ENCODE measurements at places on chromosomes 3 and 15.
A peak's percentile ranks its signal among the peaks of the same experiment; 100 is the strongest.

DNA sequence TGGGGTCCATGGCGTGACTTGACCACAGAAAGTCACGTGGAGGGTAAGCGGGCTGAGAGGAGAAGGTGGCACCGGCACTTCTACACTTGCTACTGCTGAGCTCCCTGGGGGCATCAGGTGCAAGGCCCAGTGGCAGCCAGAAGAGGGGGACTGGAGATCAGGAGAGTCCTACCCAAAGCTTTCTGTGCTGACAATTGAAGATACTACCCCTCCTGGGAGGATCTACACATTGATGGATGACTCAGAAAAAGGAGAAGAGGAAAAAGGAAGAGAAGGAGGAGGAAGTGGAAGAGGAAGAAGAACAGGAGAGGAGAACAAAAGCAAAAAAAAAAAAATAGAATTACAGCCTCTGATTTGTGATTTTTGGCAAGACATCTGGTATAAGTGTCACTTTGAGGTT, 41.2 kb downstream of the MYO5C start:
- no peak for DNase-seq

DNA sequence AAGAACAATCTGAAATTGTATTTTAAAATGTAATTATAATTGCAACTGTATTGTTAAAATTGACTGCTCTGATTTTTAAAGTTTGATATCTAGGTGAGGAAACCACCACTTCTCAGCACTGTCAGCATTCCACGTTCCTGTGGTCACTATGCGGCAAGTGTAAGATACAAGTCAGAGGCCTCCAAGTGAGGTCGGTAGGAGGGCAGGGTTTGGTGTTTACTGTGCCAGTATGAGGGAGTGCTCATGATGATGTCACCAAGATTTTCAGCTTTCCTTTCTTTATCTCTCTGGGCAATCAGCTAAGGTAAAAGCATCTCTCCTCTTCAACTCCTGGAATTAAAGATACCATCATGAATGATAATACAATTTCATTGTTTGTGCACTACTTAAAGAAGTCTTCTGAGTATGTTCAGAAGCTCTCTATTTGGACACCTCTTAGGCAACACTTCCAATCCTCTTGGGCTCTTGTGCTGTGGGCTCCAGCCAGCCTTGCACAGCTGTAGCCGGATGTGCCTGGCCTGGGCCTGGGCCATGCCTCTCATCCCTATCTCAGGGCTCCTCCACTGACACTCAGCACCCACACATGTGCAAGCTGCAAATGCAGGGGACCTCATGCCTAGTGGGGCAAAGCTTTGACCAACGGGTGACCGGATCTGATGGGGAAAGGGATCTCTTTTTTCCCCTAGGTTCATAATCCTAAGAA, 42.9 kb downstream of the CCR3 start:
- no peak for DNase-seq

DNA sequence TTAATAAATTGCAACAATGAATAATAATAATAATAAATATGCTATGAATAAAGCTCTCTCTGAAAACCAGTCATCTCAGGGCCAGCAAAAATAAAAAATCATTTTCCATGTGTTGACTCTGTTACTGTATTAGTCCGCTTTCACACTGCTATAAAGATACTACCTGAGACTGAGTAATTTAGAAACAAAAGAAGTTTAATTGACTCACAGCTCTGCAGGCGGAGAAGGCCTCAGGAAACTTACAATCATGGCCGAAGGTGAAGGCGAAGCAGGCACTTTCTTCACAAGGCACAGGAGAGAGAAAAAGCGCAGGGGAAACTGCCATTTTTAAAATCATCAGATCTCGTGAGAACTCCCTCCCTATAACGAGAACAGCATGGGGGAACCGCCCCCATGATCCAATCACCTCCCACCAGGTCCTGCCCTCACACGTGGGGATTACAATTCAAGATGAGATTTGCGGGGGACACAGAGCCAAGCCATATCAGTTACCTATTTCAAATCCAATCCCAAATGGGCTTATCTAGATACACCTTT, 224.1 kb downstream of the IGSF11 start:
- DNase-seq: no peak

DNA sequence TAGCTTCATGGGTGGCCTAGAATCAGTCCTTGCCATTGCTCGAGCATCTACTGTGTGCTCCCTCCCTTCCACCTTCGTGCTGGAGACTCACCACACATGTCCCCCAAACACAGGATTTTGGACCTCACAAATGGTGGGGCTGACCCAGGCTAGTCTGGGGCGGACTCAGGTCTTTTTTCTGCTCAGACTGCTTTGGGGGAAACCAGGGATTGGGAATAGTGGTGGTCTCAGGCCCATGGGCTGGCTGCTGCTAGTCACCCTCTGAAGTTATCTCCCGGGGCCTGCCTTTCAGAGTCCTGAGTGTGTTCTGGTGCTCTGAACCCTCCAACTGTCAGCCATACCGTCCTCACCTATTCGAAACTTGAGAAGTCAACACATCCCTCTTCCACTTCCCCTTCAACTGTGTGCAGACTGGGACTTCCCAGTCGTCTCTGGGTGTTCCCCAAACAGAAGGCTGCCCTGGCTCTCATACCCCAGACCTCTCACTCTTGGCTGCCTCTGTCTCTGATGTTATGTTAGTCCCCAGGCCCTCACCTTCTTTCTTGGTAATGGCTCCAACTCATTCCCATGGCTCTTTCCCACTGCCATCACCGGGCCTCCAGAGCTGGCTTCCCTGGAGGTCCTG, 46.0 kb downstream of the PPCDC start:
- DNase-seq: no peak

DNA sequence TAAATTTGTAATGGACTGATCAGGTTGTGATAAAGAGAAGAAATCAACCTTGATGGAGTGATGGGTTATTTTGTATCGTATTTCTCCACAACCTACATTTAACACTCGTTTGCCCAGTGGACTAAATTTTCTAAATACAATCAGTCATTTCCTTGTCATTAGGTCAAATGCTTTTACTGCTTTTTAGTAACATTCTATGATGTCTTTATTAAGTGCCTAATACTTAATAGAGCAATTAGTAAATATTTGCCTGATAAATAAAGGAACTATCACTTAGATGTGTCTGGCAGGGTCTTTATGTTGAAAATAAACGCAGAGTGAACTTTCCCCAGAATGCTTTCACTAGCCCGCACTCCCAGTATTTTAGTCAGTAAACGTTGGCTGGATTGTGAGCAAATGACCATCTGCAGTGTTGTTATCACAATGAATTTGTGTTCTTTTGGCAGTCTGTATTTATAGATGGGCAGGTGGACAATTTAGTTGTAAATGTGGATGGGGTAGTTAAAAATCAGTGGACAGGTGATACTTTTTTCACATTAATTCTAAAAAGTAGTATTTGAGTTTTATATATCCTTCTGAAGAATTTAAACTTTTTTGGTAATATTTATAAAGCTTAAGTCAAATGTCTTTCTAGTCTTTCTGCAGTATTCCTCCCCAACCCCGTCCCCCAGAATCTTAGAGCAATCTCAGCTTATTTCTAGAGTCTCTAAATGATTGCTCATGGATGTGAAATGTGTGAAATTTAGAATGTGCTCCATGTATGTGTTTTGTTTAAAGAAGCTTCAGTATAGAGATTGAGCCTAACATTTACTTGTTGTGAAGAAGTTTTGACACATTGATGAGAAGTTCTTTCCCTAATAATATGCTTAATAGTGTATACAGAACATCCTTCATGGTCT, 4.9 kb downstream of the USP3 start:
- no peak for DNase-seq

DNA sequence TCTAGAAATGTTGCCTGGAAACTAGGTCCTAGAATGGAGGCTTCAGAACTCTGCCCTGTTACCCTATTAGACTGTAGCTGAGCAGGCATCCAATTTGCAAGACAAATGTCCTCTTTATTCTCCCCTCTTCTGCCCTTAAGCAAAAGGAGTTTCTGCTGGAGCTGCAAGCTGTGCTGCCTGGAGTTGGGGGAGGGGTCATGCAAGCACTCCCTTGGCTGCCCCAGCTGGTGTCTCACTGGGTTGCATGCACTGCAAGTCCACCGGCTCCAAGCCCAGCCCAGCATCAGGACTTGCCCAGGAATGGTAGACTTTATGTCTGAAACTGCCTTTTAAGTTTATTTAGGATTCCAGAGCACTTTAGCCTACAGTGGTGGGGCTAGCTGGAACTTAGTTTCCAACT, 15.7 kb upstream of the RBP2 start:
- DNase-seq: no peak

GRCh38 chr3:100898681-100899080, 94.5 kb downstream of the ABI3BP start:
- DNase-seq: no peak

DNA sequence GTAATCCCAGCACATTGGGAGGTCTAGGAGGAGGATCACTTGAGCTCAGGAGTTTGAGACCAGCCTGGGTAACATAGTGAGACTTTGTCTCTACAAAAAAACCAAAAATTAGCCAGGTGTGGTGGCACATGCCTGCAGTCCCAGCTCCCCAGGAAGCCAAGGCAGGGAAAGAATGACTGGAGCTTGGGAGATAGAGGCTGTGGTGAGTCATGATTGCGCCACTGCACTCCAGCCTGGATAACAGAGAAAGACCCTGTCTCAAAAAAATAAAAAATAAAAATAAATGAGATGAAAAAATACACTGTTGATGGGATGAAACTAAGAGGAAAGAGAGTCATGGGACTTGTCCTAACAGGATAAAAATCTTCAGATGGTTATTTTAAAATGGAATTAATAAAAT, 137.6 kb downstream of the IMPG2 start:
- DNase-seq: no peak

DNA sequence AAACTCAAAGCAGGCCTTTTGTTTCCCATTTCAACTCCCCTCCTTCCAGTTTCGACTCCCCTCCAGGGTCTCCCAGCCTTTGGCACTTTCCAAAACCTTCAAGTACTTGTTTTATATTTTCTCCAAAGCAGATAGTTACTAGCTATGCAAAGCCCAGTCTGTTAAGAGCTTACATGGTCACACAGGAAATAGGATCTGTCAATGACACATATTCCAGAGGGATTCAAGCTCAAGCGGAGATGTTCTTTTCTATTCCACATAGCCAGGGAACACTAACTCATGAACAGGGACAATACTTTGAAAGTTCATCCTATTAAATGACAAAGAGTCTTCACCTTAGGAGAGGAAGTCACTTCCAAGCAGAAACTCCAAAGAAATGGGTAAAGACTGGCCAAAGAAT, 18.6 kb downstream of the SUCLG2 start:
- no peak for DNase-seq

GRCh38 chr3:5339967-5340535, 152.5 kb downstream of the EDEM1 start:
- no peak for DNase-seq

- no peak for DNase-seq
These were observed 32.8 kb downstream of the ZXDC start for GRCh38 chr3:126442856-126443242.

GRCh38 chr3:68893600-68894239, 38.6 kb downstream of the TAFA4 start:
- peak; percentile 36 for DNase-seq

- no peak for DNase-seq
These were observed 653 bp downstream of the MYO5C start for GRCh38 chr15:52294881-52295420.

DNA sequence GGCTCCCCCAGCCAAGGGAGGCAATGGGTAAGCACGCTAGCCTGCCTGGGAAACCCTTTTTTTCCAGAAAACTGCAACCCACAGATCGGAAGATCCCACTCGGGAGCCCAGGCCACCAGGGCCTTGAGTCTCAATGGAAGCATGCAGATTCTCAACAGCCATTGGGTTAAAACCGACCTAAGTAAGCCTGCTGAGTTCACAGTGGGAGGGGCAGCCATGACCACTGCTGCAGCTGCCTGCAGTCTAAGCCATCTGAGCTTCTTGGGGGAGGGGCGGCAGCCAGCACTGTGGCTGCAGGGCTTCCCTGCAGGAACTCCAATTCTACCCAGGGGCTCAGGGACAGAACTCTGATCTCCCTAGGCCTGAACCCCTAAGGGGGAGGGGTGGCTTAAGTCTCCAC, 82.0 kb downstream of the DPPA2 start:
- peak; percentile 8 for DNase-seq

GRCh38 chr3:107928084-107928445, 162.8 kb downstream of the CD47 start:
- no peak for DNase-seq

DNA sequence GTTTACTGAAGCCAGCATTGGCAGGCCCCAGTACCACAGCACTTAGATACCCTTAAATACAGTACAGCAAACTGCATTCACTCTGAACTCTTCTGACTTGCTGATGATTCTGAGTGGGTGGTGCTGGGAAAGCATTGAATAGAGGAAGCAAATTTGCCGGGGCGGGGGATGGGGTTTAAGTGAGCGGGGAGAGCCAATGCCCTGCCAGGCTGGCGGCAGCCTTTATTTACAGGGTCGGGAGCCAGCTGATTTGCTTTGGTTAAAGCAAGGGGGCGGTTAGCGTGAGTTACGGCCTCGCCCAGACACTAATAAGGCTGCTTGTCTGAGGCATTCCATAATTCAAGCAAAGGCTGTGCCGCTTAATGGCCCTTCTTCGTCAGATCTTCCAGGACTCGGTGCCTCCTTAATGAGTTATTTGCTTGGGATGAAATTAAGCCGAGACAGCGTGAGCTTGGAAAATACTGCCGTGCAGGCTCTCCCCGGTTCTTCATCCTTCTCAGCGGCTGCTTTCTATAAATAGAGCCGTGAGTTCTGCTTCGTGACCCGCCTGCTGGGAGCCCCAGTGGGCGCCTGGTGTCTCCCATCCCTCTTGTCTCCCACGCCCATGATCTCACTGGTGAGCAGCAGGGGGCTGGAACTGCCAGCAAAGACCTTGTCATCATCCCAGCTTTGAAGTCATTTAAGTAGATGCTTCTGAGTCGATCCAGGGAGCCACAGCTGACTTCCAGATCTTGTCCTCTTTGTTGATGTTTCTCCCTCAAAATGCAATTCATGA, 25.8 kb downstream of the SPSB4 start:
- no peak for DNase-seq

DNA sequence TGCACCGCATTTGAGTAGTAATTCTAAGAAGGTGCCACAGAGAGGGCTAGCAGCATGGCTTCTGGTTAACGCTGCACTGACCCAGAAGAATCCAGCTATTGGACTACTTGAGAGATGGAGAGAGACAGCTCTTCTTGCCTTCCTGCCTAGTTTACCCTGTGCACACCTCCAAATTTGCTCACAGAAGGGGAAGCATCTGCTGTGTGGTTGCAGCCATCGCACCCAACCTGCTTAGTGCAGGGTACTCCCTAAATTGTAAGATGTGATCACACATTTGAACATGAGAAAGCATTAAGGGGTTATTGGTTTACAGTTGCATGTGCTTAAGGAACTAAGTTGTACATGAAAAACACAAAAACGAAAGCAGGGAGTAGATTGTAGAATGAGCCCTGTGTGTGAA, 122.1 kb downstream of the FOXB1 start:
- DNase-seq: no peak

- DNase-seq: no peak
These were observed 18.2 kb downstream of the IDH3A start for GRCh38 chr15:78167227-78167888.

DNA sequence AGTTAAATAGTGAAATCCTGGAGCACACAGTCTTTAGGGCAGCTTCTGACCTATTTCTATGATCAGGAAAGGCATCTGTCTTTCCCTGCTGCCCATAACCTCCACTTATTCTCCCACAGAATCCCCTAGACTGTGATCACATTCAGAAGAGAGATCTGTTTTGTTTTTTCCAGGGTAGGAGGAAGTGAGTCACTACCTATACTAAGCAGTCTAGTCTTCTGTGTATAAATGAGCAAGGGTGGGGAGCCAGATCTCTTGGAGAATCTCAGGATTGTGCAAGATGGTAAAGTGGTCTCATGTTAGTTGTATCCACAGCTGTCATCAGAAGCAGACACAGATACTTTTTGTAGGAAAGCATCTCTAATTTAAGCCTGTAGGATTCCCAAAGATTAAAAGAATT, 11.8 kb upstream of the FBXO22 start:
- no peak for DNase-seq

GRCh38 chr15:80010131-80010673, 39.2 kb upstream of the BCL2A1 start:
- no peak for DNase-seq

All from neuronal stem cell (in vitro differentiated cells).